ENCODE measurements at places on chromosomes 3 and 15.

DNA sequence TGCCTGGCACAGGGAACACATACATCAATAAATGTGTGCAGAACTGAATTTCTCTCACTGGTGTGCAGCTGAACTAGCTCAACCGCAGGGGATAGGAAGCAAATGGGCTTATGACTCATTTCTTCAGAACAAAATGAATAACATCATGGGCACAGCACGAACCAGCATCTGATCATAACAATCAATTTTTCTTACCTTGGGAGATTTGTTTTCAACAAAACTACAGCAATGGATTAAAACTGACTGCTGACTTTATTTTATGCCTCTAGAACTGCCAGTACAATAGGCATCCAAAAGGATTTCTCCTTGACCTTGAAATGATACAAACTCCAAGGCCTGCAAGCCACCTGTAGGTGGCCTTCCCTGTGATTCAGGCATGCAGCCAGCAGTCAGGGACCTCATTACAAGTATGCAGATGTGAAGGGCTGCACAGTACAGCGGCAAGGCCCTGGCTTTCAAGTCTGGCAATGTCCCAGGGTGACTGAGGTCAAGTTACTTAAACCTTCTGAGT, 26.1 kb downstream of the TAMM41 start:
- DNase-seq: no peak

- DNase-seq: no peak
These were observed 518.2 kb downstream of the CADM2 start for GRCh38 chr3:85476891-85477495.

- no peak for DNase-seq
These were observed 62.6 kb upstream of the PRR20G start for GRCh38 chr3:127350172-127351050.

- no peak for DNase-seq
These were observed 11.3 kb downstream of the BMF start for GRCh38 chr15:40097096-40097967.

- DNase-seq: no peak
These were observed 6.7 kb downstream of the NBEAL2 start for GRCh38 chr3:46986055-46986730.

DNA sequence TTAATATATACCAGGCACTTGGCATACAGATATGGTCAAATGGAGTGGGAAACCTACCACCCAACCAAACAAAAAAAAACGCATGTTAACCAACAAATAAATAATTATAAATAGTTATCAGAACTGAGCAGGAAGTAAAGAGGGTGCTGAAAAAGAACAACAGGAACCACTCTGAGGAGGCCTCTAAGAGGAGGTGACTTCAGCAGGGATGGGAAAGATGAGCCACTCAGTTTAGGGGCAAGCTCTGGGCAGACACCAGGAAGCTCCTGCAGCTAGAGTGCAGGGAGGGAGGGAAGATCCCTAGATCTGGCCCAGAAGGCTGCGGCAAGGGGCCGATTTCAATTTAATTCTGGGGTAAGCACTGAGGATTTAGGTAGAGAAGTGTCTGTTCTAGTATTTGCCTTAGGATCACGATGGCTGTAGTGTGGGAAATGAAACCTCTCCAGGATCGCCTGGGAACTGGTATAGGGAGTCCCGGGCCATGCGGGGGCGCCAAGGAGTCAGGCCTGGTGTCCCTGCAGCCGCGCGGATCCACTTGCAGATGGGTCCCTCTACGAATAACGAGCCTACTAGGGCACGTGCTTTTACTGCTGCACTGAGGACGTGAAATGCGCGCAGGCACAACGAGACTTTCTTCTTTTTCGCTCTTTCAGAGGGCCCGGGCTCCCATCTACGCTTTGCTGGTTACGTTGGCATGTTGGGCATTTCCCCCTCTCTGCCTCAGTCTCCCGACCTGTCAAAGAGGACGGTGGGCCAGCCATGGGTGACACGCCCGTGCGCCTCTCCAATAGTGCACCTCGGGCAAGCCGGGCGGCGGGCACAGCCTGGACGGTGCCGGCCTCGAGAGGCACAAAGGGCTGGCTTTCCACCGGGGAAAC, 1.5 kb upstream of the LIMD1 start:
- DNase-seq: peak; percentile 94

DNA sequence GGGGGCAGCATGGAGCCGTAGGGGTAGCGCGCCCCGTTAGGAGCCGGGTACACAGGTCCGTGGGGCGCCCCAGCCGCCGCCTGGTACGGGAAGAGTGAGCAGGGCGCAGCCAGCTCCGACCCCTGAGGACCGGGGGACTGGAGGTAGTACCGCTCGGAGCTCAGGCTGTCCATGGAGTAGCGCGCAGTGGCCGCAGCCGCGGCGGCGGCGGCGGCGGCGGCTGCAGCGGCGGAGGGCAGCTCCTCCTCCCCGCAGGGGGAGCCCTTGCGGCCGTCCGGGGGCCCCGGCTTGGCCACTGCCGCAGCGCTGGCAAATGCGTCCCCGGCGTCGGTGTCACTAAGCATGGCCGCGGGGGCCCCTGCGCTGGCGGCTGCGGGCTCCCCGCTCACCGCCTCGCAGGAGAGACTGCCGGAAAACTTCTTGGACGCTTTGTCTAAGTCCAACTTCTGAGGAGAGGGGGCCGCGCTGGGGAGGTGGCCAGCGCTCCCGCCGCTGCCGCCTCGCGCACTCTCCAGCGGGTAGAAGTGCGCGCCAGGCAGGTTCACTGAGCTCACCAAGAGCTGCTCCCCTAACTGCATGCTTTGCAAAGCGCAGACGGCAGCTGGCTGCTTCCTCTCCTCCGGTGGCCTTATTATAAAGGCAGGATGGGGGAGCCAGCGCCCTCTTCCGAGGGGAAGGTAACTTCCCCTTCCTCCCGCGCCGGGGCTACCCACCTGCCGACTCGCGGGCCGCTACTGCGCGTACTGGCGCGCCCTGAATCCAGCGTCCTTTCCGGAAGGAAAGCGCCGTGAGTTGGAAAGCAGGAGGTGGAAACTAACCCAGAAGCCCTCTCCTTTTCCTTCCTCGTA, at the start of gene EOMES:
Gene EOMES, minus strand, starts transcription at position 607 of the 848 bp plus-strand sequence. Its CDS starts 29 bp downstream, at position 578.
- peak; percentile 97 for DNase-seq
